Stimulated activated CD4-positive, alpha-beta T cell treated with anti-CD3 and anti-CD28 coated beads, Interleukin-1b, Interleukin-23, amount 100 ng/mL, for 1 hour (primary cell): ENCODE measurements at places on chromosomes 7 and 10.

DNA sequence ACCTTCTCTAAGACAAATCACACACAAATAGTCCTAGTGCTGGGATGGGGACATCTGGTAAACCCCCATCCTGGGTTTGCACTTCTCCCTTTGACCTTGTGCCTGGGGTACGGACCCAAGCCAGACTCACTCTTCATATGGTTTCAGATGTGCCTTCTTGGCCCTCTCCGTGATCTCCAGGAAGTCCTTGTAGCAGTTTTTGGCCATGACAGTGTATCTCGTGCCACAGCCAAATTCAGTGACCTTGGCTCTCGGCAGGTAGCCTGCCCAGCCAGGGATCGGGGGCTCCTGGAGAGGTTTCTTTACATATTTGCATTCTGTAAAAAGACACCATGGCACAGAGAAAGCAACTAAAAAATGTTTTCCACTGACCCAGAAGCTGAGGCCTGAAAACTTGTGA is 43.9 kb downstream of the PNLIPRP2 start:
- no peak for DNase-seq

- DNase-seq: no peak
Observed at GRCh38 chr10:30829901-30830300, 200.3 kb upstream of the LYZL2 start.

DNA sequence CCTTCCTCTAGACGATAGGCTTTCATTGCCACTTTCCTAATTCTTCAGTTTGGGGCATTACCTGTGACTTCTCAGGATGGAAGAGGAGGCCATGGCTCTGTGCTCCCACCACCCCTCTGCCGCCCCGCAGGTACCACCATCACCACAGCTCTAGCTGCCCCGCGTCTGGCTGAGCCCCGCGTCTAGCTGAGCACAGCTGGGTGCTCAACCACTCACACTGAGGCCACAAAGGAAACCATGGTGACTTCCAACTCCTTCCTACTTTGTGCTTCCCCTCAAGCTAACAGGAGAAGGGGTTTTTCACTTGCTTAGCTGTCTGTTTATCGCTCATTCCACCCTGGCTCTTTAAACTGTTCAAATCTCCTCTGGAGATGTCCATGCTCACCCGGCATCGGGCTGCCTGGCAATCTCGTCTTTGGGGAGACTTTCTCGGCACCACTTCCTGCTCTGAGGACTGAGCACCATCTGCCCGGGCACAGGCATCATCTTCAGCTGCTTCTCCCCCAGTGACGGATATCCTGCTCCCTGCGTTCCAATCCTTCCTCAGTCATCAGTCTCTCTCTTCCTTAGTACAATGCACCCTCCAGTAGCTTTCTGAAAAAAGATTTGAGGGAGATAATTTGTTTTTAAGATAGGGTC is 59.4 kb downstream of the MAD1L1 start:
- DNase-seq: no peak

GRCh38 chr7:43170571-43170970 is 58.1 kb downstream of the HECW1 start:
- no peak for DNase-seq

- no peak for DNase-seq
Observed at GRCh38 chr10:60524541-60524940, 134.9 kb upstream of the ANK3 start.

DNA sequence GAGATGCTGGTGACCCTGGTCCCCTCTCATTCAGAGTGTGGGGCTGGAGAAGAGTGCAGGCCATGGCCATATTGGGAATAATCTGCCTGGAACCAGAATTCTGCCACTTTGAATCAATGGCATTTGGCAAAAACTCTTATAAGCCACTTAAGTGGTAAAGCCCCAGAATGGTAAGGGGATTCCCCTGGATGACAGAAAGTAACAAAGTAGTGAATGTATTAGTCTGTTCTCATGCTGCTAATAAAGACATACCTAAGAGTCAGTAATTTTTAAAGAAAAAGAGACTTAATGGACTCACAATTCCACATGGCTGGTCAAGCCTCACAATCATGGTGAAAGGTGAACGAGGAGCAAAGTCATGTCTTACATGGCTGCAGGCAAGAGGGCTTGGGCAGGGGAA is 248.6 kb downstream of the SH2D4B start:
- no peak for DNase-seq

GRCh38 chr7:25968205-25968993 is 183.6 kb upstream of the NFE2L3 start:
- DNase-seq: no peak

- DNase-seq: no peak
Observed at GRCh38 chr10:129971381-129972144, 7.5 kb upstream of the EBF3 start.

GRCh38 chr10:50508315-50509051 is 115.3 kb downstream of the SGMS1 start:
- no peak for DNase-seq

- no peak for DNase-seq
Observed at GRCh38 chr7:8128449-8129317, 133.3 kb downstream of the ICA1 start.

DNA sequence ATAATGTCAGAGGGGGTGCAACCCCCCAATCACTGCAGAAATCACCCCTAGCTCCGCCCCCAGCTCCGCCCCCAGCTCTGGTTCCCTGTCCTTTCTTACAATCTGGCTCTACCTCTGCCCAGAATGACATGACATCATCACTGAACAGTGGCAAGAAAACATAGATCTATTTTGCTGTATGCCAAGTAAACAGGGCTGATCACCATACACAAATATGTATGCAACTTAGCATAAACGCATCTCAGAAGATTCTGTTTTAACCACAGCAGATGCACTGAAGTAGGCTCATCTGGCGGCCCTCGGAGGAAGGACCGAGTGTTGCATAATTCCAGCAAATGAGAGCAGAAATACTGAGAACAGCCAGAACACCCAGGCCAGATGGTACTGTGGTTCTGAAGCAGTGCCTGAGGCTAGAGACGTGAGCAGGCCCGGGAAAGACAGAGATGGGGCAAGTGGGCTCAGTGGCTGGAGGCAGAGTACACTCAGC is 293.3 kb upstream of the KLF14 start:
- DNase-seq: no peak

DNA sequence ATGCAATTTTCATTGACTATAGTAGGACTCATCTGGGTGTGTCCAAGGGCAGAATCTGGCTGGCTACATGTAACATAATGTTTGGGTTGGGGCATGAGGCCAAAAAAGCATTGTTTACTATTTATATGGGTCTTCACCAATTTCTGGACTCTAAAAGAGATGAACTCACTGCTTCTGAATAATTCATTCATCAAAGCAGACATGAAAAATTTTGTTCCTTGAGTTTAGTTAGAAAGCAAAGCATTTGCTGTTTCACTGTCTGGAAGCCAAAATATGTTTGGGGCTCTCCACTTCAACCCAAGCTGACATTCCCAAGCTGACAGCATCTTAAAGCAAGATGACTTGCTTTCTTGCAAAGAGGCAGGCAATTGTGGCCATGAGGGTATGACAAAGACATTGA is 670.6 kb downstream of the SUGCT start:
- no peak for DNase-seq

GRCh38 chr7:30927040-30927439 is 15.4 kb downstream of the AQP1 start:
- DNase-seq: no peak

DNA sequence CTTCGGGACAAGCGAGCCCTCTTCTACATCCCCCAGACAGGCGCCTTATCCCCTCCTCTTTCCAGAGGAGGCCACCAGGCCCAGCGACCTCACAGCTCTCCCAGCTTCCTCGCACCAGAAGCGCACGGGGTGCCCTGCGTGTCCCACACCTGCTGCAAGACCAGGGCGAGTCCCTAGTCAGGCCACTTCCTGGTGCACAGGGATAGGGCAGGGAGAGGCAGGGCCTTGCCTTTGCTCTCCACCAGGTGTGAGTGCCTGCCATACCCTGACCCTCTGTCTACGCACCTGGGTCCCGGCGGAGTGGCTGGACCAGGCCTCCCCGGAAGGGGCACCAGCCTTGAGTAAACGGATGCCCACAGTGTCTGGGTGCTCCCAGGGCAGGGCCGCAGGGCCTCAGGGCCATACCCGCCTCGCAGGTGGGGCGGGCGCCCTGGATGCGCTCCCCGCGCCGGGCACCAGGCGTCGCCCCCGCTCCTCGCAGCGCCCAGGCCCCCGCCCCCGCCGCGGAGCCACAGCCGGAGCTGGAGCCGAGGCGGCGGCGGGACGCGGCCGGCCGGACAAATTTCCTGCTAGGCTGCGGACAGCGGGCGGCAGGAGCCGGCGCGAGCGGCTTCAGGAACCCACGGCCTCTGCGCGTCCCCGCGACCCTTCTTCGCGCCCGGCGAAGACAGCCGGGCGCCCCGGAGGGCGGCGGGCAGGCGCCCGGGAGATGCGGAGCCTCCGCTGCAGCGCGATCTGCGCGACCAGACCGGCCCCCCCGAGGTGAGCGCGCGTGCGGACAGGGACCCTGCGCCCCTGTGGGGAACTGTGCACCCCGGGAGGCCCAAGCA is at the start of gene PTPRE:
PTPRE (plus strand) TSS at position 556 of the 830 bp plus-strand sequence. CDS start 133,779 bp downstream, outside the sequence.
- DNase-seq: peak; percentile 8

DNA sequence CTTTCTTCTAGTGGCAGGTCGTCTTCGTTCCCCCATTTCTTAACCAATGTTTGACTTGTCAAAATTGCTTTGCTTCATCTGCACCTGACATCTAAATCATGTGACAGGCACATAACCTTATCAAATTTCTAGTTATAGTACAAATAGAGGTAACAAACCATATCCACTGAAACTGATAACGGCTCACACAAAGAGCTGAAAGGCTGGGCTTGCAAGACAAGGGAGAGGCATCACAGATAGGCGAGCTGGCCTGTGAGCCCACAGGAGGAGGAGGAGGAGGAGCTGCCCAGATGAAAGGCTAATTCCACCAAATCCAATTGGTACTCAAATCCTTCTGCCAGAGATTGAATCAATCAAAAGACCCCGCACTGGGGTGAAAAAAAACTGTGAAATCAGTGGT is 80.2 kb upstream of the NEBL start:
- no peak for DNase-seq

- DNase-seq: no peak
Observed at GRCh38 chr10:68079434-68079833, 4.4 kb upstream of the HERC4 start.

DNA sequence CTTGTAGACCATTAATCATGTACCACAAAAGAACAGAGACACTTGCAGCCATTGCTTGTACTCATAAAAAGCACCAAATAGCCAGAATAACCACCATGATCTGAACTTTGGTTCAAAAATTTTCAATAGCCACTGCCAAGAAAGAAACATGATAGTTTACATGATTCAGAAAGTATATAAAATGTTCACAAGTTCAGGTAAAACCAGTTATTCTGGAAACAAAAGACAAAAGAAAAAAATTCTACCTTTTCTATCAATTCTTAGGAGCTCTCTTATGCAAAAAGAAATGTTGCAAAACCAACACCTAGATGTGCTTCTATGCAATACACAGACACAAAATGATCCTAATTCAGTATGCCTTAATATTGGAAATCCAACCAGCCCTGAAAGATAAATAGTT is 108.7 kb downstream of the PCLO start:
- DNase-seq: no peak

DNA sequence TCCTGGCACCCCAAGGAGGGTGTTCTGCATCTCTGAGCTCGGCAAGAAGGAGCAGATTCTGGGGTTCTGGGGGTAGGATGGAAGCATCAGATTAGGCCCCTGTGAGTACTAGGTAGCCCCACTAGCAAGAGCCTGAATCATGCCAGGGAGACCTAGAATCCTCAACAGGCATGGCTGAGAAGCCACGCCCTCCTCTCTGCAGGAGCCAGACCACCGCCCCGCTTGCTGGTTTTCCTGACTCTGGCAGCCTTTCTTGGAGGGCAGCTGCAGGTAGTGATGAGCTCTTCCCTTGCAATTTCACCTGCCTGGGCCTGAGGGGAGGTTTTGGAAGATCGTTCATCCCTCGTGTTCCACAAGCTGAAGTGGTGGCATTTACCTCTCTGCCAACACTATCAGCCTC is 68.9 kb upstream of the PRLHR start:
- DNase-seq: no peak
